ENCODE measurements at places on chromosomes 6 and 20. TPM values are rescaled to one million over a fixed set of nuclear protein-coding genes. Genes with fewer than 3 reads are reported as not detected.

DNA sequence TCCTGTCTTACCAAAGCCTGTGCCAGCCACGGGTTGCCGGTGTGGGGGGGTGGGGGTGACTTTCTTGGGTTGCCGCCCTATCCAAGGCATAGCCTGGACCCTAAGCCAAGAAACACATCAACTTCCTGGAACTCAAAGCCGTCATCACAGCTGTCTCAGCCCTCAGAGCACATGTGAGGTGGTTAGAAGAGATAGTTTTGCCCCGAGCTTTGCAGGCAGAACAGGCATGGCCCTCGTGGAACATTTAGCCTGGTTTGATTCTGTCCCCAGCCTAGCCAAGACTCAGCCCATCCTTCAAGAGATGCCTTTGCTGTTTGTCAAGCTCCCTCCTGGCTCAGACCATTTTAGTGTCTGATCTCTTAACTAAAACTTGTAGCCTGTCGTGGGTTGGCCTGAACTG, 64.9 kb downstream of the RREB1 start:
- peaks cover 16% of the 10 kb centered on the region for H3K4me1 ChIP-seq
- no peaks in the 10 kb centered on the region for H3K27me3 ChIP-seq
- H3K36me3 ChIP-seq, result peaks cover 25% of the 10 kb centered on the region
- no peak overlapping the region for H3K27ac ChIP-seq
- no peak overlapping the region for H3K4me3 ChIP-seq

DNA sequence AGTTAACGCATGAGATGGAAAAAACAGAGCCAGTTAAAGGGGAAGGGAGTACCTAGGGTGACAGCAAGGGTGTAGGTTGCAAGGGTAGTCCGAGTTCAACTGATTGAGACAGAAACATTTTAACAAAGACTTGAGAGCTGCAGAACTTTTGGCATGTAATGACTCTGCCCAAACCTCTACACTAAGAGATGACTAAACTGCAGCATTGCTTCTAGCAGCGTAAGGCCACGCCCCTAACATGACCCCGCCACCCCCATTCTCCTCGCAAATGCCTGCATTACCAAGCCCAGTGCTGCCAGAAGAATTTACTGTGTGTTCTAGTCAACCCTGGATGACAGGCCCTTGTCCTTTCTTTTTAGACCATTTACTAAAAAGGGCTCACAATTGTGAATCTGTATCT, 6.3 kb upstream of the HINT3 start:
- no peaks in the 10 kb centered on the region for H3K36me3 ChIP-seq
- peaks cover 47% of the 10 kb centered on the region for H3K4me1 ChIP-seq
- H3K27ac ChIP-seq, result no peak overlapping the region
- H3K4me3 ChIP-seq, result no peak overlapping the region

GRCh38 chr20:11234608-11235007, 560.8 kb upstream of the JAG1 start:
- no peaks in the 10 kb centered on the region for H3K36me3 ChIP-seq
- peak overlapping the region; percentile 1 for H3K27ac ChIP-seq
- peaks cover 11% of the 10 kb centered on the region for H3K4me1 ChIP-seq
- H3K27me3 ChIP-seq, result no peaks in the 10 kb centered on the region

DNA sequence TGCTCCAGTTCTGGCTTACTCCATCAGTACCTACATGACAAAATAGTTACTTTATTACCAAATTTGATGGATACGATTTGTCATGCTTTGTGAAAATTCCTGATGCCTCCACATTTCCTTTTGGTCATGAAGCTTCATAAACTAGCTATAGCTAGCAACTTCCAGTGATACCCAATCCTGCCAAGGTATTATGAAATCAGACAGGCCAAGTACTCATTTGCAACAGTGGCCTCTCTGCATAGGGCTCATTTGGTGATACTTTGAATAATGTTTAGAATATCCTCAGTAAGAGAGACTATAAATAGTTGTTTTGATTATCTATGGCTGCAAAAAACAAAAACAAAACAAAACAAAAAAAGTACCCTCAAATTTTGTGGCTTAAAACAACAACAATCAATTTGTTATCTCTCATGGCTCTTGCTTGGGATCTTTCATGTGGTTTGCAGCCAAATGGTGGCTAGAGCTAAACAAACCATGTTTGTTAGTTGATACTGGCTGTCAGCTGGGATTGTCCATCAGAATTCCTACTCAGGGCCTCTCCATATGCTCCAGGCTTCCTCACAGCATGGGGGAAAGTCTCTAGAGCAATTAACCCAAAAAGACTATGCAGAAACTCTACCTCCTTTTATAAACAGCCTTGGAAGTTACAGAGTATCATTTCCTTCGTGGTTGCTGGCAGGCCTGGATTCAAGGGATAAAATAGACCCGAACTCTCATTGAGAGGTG, 10.1 kb upstream of the PRL start:
- no peak overlapping the region for H3K27ac ChIP-seq
- H3K4me1 ChIP-seq, result peaks cover 13% of the 10 kb centered on the region
- H3K4me3 ChIP-seq, result no peak overlapping the region
- H3K36me3 ChIP-seq, result no peaks in the 10 kb centered on the region

- H3K27ac ChIP-seq, result peak overlapping the region; percentile 63
- no peaks in the 10 kb centered on the region for H3K27me3 ChIP-seq
- H3K4me3 ChIP-seq, result peak overlapping the region; percentile 94
- peaks cover 7% of the 10 kb centered on the region for H3K4me1 ChIP-seq
- no peaks in the 10 kb centered on the region for H3K36me3 ChIP-seq
Observed at GRCh38 chr6:26249957-26250697, 114.9 kb upstream of the BTN3A2 start.

- peaks cover 9% of the 10 kb centered on the region for H3K36me3 ChIP-seq
- DNase-seq, result no peak
- H3K4me3 ChIP-seq, result no peak overlapping the region
- H3K27me3 ChIP-seq, result no peaks in the 10 kb centered on the region
- H3K27ac ChIP-seq, result no peak overlapping the region
- peaks cover 5% of the 10 kb centered on the region for H3K4me1 ChIP-seq
Observed at GRCh38 chr6:11782524-11782923, 3.9 kb upstream of the ADTRP start.

- H3K4me1 ChIP-seq, result peaks cover 25% of the 10 kb centered on the region
- peak overlapping the region; percentile 76 for H3K27ac ChIP-seq
- no peaks in the 10 kb centered on the region for H3K36me3 ChIP-seq
- no peaks in the 10 kb centered on the region for H3K27me3 ChIP-seq
- H3K4me3 ChIP-seq, result no peak overlapping the region
Observed at GRCh38 chr6:140070846-140071473, 696.5 kb upstream of the CITED2 start.

- peaks cover 22% of the 10 kb centered on the region for H3K4me1 ChIP-seq
- no peaks in the 10 kb centered on the region for H3K27me3 ChIP-seq
- peak overlapping the region; percentile 47 for H3K27ac ChIP-seq
- no peak overlapping the region for H3K4me3 ChIP-seq
Observed at GRCh38 chr6:15299430-15300131, 53.7 kb downstream of the JARID2 start.

GRCh38 chr6:57305761-57306160, 11.7 kb upstream of the PRIM2 start:
- no peak overlapping the region for H3K27ac ChIP-seq
- DNase-seq, result no peak
- H3K36me3 ChIP-seq, result no peaks in the 10 kb centered on the region
- no peak overlapping the region for H3K4me3 ChIP-seq
- H3K27me3 ChIP-seq, result no peaks in the 10 kb centered on the region

DNA sequence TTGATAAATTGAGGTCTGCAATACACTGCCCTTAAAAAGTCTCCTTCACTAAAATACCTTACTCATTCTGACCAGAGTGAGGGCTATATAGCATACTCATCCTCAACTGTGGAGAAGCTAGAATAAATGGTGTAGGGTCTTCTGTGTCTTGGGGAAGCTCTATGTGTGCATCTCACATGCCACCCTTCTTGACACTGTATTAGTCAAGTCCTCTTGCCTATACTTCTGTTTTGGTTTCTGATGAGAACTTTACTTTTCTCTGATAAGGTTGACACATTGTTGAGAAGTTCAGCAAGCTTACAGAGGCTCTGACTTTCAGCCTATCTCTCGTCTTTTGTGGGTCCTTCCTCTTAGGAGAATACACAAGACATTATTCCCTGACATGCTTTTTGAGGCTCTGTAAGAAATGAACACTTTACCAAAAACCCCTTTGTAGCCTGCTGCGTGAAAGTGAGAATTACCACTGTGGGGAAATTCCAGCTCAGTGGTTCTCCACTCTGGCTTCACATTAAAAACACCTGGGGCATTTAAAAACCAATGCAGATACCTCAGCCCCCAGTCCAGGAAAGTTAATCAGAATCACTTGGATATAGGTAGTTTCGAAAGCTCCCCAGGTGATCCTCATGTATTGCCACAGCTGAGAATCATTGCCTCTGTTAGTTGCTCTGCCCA, 372.1 kb upstream of the HS3ST5 start:
- H3K4me3 ChIP-seq, result no peak overlapping the region
- H3K4me1 ChIP-seq, result no peaks in the 10 kb centered on the region
- H3K27me3 ChIP-seq, result peaks cover 43% of the 10 kb centered on the region
- no peak for DNase-seq
- H3K36me3 ChIP-seq, result no peaks in the 10 kb centered on the region

The CASS4 gene
- total RNA-seq, result not detected

The NTSR1 gene
- total RNA-seq, result 6.2 TPM

The WFDC12 gene
- total RNA-seq, result not detected

The SEMG1 gene
- total RNA-seq, result not detected

The STX7 gene
- total RNA-seq, result 33.0 TPM

Measured in MCF 10A (cell line).